ENCODE measurements at places on chromosomes 4 and X.

GRCh38 chr4:127463883-127464282 lies 168.9 kb upstream of the INTU start:
- DNase-seq: no peak

- DNase-seq: no peak
Observed at GRCh38 chrX:134749706-134750445, 91.6 kb upstream of the PLAC1 start.

DNA sequence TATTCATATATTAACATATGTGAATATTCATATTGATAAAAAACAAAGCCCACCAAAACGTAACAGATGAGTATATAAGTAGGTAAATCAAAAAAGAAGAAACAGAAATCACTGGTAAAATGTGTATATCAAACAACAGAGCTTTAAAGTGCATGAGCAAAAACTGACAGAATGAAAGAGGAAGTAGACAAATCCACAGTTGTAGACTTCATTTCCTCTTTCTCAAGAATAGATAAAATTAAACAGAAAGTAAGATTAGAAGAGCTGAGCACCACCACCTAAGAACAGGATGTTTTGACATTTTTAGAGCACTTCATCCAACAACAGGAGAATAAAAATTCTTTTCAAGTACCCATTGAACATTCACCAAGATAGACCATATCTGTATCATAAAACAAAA lies 64.6 kb downstream of the CNKSR2 start:
- DNase-seq: no peak

DNA sequence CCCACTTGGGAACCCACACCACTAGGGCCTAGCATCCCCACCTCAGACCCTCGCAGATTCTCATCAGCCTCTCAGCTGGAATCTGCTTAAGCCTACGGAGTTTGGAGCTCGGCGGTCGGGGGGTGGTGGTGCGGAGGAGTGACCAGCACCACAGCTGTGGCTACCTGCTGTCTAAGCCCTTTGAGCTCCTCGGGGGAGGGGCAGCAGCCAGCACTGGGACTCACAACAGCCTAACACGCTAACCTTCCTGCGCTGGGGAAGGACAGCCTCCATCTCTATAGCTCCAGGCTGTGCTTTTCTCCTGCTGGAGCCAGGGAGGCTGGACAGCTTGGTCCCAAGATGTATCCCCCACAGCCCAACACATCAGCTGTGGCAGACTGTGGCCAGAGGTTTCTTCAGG lies 281.5 kb downstream of the USP46 start:
- DNase-seq: no peak

- no peak for DNase-seq
Observed at GRCh38 chr4:186249785-186250754, 15.9 kb upstream of the F11 start.

- DNase-seq: no peak
Observed at GRCh38 chr4:43238585-43238984, 346.1 kb downstream of the GRXCR1 start.

GRCh38 chrX:63101879-63102620 lies 249.1 kb downstream of the SPIN4 start:
- DNase-seq: no peak

GRCh38 chr4:7764466-7764865 lies 175.2 kb downstream of the AFAP1 start:
- no peak for DNase-seq

- no peak for DNase-seq
Observed at GRCh38 chrX:12955882-12956703, 18.8 kb upstream of the TMSB4X start.

DNA sequence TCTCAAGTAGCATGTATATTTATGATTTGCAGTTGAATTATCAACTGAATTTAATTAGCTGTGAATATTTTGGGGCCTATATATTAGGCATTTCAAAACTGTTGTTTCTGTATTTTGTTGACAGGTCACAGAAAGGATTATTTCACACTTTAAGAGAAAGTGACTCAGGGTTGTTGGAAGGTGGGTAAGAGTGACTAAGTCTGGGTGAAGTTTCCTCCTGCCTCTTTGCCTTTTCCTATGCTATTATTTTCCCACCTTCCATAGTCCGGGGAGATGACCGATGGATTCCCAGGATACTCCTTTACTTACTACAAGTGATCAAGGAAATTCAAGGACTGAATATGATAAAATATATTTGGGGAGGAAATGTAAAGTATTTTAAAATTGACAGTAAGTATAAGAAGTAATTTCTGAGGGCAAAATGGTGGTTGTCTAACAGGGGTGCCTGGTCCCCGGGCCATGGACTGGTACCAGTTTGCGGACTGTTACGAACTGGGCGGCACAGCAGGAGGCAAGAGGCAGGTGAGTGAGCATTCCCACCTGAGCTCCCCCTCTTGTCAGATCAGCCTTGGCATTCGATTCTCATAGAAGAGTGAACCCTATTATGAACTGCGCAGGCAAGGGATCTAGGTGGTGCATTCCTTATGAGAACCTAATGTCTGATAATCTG lies 175.5 kb upstream of the GPRIN3 start:
- no peak for DNase-seq

DNA sequence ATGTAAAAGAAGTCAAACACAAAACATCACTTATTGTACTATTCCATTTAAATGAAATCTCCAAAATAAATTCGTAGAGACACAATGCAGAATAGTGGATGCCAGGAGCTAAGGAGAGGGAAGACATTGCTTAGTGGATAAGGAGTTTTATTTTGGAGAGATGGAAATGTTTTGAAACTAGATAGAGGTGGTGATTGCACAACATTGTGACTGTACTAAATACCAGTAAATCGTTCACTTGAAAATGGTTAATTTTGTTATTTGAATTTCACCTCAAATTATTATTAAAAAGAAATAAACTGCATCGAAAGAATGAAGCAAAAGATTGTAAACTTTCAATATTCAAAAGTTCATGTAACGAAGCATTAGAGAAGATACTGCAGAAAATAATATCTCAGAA lies 9.7 kb upstream of the ACSL4 start:
- DNase-seq: no peak

DNA sequence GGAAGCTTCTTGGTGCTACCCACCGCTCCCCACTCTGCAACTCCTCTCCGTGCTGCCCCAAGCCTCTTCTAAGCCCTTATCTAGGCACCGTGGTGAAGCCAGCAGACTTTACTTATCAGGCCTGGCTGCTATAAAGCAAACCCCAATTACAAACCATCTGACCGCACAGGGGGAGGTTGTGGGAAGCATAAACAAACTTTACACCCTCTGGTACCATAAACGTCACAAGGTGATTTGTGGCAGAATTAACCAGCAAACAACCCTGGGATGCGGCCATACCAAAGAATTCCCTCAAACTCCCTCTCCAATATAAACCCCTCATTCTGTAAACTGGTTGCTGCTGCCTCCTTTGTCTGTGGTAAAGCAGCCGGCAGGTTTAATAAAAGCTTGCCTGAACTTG lies 55.2 kb downstream of the MAGEC2 start:
- no peak for DNase-seq

GRCh38 chrX:31356275-31357212 lies 284.7 kb upstream of the FTHL17 start:
- DNase-seq: no peak

GRCh38 chr4:101823864-101824263 lies 33.3 kb downstream of the BANK1 start:
- DNase-seq: no peak

- DNase-seq: no peak
Observed at GRCh38 chr4:183255487-183255886, 64.6 kb downstream of the CLDN22 start.

GRCh38 chr4:55721651-55722050 lies 85.6 kb upstream of the NMU start:
- no peak for DNase-seq

DNA sequence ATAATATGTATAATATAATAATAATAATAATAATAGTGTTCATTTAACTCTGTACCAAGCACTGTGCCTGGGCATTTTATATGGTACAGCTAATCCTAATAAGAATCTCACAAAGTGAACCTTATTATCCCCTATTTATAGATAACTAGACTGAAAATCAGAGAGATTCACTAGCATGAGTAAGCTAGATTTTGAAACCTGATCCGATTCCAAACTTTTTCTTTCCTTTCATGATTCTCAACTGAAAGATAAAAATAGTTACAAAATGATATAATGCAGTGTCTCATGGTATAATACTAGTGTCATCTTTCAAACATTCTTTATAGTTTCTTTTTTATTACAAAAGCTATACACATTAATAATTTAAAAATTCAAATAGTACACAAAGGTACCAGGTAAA lies 55.9 kb upstream of the RNF128 start:
- DNase-seq: no peak

- DNase-seq: no peak
Observed at GRCh38 chrX:133543654-133544053, 128.4 kb upstream of the GPC4 start.

GRCh38 chrX:110863883-110864282 lies 68.3 kb upstream of the CHRDL1 start:
- DNase-seq: no peak

DNA sequence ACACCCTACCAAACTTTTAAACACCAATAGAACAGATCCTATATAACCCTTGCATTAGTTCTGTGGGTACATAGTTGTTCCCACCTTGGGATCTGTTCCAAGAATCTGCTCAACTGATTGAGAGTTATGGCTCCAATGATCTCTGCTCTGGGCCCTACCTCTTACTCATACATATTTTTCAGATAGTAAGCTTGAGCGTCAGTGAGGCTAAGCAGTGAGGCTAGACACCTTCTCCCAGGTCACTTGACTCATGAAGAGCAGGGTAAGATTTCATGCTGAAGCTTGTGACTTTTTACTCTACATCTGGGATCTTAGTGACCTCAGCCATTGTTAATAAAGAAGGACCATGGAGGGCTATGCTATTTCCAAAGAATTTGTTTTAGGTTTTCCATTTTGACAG lies 23.1 kb upstream of the TNIP3 start:
- DNase-seq: no peak

DNA sequence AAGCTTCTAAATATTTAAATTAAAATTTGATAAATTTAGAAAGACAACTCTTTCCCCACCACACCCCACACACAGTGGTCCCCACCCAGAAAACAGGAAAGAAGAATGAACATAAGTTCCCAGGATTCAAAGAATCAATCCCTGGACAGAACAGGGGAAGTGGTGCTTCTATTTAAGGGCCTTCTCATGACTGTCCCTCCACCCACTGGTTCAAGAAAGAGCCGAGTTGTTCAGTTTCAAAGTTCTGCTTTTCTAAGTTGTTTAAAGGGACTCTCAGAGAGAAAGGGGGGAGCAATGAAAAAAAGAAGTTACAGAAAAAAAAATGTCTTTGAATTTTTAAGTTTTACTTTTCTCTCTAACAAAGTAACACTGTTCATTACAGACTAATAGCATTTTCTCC lies 195.8 kb downstream of the PDGFC start:
- DNase-seq: no peak

DNA sequence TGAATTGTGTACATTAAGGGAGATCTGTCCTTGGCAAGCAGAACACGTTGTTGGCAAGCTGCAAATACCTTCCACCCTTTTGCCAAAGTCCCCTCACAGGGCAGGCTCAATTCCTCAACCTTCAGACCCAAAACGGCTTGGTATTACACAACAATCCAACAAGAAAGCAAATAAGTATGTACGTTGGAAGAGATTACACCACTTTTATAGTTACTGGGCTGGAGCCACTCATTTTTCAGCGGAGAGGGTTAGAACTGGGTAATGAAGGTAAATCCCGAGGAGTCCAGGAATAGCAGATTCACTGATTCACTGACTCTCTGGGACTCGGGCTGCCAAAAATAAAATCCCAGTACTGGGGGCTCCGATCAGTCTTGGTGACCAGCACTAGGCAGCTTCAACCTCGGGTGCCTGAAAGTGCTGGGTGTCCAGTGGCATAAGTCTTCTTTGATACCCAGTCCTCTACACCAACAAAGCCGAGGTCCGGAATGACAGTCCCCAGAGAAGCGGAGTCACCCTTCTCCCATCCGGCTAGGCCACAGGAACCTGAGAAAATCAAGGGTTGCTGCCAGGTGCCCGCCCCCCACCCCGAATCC lies 587 bp downstream of the TIMM8A start:
- DNase-seq: no peak

GRCh38 chrX:45517090-45517973 lies 316.7 kb upstream of the DIPK2B start:
- no peak for DNase-seq

GRCh38 chr4:25956260-25956659 lies 42.2 kb downstream of the SMIM20 start:
- DNase-seq: no peak

- DNase-seq: no peak
Observed at GRCh38 chr4:25313201-25313895, 774 bp downstream of the ZCCHC4 start.

- no peak for DNase-seq
Observed at GRCh38 chr4:136150046-136150445, 1382.2 kb downstream of the PCDH18 start.

- no peak for DNase-seq
Observed at GRCh38 chr4:151905197-151905596, 144.4 kb upstream of the GATB start.

GRCh38 chr4:144356941-144357381 lies 216.4 kb upstream of the GYPA start:
- no peak for DNase-seq

- DNase-seq: no peak
Observed at GRCh38 chrX:87067795-87068369, 449.7 kb upstream of the KLHL4 start.

DNA sequence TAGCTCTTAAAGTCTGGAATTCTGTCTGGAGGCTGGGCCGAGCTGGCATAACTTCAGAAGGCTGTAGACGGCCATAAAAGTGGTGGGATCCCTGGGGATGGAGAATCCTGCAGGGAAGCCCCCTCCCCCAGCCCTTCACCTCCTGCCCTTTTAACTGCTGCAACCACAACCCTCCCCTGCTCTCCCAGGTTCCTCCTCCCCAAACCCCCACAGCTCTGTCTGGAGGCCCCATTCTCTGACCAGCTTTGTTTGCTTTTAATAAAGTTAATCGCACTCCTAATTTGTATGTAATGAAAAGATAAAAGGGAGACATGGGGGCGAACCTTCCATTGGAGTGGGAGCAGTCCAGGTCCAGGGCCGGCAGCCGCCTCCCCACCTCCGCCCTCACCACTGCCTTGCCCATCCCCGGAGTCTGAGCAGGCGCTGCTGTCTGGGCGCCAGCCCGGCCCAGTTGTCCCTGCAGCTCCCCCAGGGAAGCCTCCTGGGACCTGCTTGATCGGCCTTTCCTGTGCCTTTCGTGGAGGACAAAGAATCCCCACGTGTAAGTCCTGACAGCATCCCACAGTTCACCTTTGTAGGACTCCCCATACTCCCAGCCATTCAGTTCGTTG lies 84.3 kb downstream of the PJA1 start:
- DNase-seq: no peak

- DNase-seq: no peak
Observed at GRCh38 chr4:3221996-3222395, 27.0 kb upstream of the MSANTD1 start.

Measured in vagina (tissue), 2 donors.